ENCODE measurements at places on chromosomes 11 and 22.

- no peak for DNase-seq
These were observed 13.0 kb downstream of the C11orf86 start for GRCh38 chr11:66987924-66988637.

DNA sequence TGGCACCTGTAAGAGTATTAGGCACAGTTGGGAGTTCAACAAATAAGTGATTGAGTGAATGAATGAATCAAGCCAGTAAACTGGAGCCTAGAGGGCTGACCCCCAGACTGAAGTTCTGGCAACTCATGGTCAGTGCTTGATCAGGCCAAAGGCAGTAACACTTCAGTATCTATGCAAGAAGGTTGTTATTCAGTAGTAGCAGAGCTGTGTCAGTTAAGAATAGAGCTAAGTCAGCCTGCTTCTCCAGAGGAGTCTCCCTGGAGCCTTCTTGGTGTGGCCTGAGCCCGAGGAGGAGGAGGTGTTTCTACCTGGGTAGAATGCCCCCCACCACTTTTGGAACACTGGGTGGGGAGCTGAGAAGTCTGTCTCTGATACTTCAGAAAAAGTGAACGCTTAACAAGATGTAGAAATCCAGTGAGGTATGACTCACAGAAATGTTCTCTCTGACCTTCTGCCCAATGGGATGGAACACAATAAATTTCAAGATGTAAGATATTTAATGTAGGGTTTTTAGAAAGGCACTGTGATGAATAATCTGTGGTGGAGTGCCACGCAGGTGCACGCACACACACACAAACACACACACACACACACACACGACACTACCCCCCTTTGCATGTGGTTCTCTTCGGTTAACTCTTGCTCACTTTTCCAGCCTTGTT is 219.9 kb downstream of the HIPK3 start:
- no peak for DNase-seq

DNA sequence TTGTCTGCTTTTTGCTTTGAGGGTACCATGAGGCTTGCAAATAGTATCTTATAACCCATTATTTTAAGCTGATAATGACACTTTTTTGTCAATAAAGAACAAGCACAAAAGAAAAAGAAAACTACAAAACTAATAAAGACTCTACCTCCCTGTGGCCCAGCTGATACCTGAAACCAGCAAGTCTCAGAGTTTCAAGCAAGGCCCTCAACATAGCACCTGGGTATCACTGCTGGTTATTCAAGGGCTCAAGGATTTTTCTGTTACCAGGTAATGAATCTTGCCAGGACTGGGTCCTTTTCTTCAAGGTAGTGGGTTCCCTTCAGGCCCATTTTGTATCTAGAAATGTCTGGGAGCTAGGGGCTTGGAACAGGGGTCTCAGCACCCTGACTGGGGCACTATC is 281.6 kb upstream of the C11orf87 start:
- no peak for DNase-seq

DNA sequence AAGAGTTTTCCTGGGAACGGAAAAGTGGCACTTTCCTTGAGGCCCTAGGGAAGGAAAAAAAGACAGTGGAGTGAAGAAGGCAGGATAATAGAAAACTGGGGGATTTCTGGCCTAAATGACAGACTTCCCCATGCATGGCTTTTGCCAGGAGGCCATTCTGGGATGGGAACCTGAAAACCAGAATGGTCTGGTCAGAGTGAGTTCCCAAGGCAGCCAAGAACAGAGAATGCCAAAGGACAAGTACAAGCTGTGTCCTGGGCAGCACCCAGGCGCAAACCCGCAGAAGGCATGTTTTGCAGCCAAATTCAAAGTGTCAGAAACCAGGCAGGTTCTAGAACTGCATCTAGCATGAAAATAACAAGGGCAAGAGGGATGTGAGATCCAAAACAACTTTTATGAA is 162.4 kb downstream of the SPON1 start:
- DNase-seq, result no peak

DNA sequence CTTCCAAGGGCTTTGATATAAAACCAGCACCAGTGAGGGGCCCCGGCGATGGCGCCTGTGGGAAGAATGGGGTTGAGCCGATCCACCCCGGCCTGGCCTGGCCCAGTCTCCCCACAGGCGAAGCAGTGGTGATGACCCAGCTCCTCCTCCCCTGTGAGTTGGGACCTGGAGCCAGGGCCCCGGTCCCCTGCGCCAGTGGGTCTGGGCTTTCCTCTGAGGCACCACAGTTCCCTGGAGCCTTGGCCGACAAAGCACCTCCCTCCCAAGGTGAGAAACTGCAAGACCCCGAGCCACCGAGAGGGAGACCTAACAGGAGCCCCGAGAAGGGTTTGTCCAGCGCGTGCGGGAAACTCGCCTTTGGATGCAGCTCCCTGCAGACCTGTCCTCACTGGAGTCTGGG is 942.9 kb downstream of the BRD1 start:
- DNase-seq, result no peak

DNA sequence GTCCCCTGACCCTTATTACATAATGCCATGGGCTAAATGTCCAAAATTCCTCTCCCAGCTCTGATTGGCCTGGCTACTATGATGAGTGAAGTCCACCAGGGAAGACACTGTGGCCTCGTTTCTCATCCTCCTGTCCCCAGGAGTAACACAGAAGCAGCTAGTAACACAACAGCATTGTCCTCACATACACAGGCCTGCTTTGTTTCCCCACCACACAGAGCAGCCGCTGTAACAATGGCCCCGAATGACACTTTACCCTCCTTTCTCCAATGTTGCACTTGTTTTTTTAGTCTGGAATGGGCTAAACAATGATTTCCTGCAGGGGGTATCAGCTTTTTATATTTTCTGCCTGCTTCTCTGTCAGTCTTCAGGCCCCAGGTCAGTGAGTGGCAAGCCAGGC is at the start of gene PRR5L:
Gene PRR5L (plus strand): TSS at position 363 of the 400 bp plus-strand sequence. CDS start 104,834 bp downstream, outside the sequence.
- DNase-seq, result no peak

- no peak for DNase-seq
These were observed 11.1 kb upstream of the PAMR1 start for GRCh38 chr11:35536470-35536869.

GRCh38 chr11:21769188-21769587 is 423.7 kb upstream of the ANO5 start:
- no peak for DNase-seq

DNA sequence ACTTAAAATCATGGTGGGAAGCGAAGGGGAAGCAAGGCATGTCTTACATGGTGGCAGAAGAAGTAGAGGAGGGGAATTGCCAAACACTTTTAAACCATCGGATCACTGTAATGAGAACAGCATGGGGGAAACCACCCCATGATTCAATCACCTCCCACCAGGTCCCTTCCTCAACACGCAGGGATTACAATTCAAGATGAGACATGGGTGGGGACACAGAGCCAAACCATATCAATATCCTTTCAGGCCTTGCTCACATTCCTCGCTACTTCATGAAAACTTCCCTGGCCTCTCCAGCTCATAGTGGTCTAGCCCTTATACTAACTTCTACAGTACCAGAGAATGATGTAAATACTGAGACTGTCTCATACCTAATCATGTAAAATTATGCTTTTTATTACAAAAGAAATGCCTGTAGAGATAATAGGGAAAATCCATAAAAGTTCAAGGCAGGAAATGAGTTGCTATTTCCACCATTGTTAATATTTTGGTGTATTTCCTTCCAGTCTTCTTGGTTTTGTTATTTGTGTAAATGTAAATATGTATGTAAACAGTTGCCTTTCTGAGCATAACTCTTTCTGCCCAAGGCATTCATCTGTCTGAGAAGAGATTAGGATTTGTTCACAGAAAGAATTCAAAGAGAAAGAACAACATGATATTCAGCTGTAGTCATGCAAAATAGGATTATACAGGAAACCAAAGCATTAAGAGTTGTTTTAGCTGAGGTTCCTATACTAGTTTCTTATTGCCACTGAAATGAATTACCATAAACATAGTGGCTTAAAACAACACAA is 104.3 kb upstream of the LDLRAD3 start:
- no peak for DNase-seq

DNA sequence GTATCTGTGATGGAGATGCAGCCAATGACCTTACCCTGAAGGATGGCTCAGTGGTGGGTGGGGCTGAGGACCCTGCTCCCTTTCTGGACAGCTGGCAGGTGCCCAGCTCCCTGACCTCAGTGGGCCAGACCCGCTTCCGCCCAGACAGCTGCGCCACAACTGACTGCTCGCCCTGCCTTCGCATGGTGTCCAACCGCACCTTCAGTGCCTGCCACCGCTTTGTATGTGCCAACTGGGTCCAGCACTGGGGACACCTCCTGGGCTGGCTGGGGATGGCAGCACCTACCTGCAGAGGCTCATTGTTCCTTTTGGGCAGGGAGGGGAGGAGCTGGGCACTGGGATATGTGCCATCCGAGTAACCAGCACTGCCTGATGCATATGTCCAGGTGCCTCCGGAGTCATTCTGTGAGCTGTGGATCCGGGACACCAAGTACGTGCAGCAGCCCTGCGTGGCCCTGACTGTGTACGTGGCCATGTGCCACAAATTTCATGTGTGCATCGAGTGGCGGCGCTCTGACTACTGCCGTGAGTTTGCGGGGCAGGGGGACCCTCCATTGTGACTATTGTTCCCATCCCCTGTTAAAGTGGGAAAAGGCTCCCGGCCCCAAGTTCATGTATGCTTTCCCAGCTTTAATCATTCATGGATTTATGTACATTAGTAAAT is 84.8 kb downstream of the OTOG start:
- DNase-seq, result no peak

- no peak for DNase-seq
These were observed 83.7 kb downstream of the KCNQ1 start for GRCh38 chr11:2528301-2529050.

GRCh38 chr11:75786101-75786736 is 17.6 kb downstream of the DGAT2 start:
- DNase-seq, result no peak

GRCh38 chr22:29385151-29385704 is 3.1 kb downstream of the AP1B1 start:
- DNase-seq, result no peak

DNA sequence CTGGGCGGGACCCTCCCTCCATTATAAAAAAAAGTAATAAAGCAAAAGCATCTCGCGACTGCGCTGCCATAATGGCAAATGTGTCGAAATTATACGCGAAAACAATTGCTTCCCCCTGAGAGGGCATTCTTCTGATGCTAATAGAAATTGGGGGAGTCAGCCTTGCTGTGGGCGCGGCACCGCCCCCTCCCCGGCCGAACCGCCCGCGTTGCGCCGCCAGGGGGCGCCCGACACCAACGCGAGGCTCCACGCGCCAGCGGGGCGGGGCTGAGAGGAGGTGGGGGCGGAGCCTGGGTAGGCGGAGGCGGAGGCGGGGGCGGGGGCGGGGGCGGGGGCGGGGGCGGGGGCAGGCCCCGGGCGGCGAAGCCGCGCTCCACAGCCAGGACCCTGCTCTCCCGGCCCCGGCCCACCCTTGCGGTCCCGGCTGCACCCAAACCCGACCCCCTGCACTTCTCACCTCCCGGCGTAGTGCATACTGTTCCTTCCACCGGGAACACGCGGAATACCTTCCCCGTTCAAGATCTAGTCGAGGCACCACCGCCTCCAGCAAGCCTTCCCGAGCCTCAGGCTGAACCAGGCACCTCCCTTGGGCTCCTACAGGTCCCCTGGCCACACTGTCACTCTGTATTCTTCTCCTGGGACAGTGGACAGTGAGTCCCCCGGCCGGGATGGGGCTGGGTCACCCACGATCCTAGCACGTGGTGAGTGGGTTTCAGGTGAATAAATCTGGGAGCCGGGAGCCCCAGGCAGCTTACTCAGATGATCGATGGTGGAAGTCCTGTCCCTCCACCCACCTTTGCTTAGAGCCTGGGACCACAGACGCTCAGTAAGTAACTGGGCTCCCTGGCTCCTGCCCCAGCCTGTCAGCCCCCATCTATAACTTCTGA is 15.5 kb upstream of the UPK3A start:
- peak; percentile 79 for DNase-seq

DNA sequence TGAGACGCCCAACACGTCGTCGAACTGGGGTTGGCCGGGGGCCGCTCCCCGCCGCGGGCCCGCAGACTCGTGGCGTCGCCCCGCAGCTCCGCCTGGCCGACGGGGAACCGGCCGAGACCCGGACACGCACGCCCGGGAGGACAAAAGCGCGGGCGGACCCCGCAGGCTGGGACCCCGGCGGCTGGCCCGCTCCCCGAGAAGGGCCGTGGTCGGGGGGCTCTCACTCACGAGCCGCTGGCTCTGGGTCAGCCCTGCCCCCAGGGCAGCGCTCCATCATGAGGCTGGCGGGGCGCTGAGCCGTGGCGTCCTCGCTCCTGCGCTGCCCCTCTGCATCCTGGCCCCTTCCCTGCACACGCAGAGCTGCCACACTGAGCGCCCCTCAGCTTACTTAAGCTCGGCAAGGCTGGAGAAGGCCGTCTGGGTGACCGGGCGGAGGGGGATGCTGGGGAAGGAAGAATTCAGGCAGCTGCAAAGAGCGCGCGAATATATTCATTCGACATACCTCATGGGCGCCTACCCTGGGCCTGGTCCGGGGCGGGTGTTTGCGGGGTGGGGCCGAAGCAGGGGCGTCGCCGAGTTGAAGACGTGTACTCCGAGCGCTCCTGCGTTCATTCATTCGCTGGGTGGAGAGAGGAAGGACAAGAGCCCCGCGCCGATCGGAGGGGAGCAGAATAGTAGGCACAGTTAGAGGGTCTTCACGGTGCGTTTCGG is 579 bp upstream of the CYB5R2 start:
- no peak for DNase-seq

- DNase-seq, result no peak
These were observed 312.7 kb downstream of the SOX6 start for GRCh38 chr11:16043617-16044016.

- no peak for DNase-seq
These were observed 6.7 kb downstream of the ETS1 start for GRCh38 chr11:128580612-128581011.

DNA sequence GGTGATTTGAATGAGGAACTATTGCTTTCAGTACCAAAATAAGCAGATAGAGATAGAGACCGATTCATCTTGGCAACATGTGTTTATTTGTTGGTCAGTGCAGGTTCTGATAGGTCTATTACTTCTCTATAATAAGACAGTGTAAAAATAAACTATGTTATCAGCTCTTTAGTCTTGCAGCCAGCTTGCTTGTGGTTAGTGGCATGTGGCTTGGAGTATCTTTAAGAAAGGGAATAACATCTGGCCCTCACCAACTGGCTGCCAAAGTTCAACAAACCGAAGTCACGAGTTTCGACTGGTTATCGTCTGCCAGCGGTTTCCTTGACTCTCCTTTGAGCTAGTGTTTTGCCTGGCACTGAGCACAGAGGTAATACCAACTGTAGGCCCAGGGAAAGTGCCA is 71.8 kb downstream of the CTTN start:
- DNase-seq, result no peak

DNA sequence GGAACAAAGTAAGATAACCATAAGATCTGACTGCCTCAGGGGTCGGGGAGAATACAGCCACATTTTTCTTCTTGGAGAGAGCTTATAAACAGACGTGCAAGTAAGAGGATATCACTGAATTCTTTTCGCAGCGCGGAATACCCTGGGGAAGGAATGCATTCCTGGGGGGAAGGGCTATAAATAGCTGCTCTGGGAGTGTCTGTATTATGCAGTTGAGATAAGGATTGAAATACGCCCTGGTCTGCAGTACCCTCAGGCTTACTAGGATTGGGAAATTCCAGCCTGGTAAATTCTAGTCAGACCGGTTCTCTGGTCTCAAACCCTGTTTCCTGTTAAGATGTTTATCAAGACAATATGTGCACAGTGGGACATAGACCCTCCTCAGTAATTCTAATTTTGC is 1491.7 kb upstream of the RAG2 start:
- DNase-seq, result no peak
